ENCODE measurements at places on chromosomes 2 and 18. TPM values are rescaled to one million over a fixed set of nuclear protein-coding genes. Genes with fewer than 3 reads are reported as not detected.

MEP1B gene
- total RNA-seq, result 0.19 TPM

CDKL4 gene
- total RNA-seq, result 4.2 TPM

HEATR5B gene
- 41.6 TPM for total RNA-seq

MSTN gene
- 0.24 TPM for total RNA-seq

DNA sequence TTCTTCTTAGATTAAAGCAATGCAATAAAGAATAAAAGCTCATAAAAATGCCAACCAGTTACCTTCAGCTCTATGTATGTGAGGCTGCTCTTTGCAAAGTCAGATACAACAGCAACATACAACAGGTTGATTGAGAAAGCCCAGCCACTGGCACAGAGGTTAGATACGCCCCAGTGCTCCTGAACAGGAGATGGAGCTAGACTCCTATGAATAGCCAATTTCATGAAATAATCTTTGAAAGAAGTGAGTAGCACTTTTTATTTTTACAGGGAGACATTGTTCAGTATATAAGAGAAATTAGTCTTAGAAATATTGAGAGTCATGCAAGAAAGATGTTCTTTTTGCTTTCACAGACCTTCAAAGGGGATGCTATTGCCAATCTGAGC, 362.4 kb upstream of the MEX3C start:
- DNase-seq, result no peak

DNA sequence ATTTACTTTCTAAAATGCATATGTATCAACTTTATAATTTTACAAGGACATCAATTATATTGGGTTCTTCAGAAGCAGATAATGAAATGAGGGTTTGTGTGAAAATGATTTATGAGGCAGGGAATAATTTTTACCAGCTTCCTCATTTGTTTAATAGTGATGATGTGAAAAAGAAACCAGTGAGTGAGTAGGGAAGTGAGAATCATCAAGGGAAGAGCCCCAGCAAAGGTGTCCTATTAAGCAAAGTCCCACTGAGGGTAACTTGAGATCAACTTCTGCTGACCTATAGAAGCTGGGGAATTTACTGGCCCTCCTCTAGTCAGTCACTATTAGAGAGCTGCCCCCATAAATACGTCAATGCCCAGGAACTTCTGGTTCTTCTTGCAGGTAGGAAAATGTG, 266.8 kb upstream of the LYPD1 start:
- no peak for DNase-seq

DNA sequence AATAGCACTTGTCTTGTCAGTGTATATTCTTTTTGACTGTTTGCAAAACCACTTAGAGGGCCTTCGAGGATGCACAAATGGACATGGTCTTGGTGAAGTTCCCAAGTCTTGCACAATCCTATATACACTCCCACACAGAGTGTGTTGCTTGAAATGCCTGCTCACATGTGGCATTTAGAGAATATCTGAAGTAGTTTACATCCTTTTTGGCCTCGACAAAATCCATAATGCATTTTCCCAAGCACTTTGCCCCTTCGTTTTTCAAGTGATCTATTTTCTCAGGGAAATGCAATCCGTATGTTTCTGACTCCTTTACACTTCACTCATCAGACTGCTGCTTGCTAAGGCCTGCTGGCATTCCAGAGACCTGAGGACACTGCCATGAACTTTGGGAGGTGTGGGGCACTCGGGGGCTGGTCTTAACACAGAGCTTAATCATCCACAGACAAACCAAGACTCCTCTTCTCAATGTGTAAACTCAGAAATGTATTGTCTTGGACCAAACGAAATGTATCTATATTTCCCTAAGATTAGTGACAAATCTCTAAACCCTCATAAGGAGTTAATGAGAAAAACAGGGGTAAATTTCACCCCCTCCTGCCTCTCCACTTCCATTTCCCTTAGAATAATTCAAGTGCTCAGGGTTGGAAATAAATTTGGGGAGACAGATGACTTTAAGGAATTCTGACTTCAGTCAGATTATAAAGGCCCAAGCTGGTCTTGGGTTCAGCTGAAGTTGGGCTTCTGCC, 219.3 kb upstream of the APCDD1 start:
- no peak for DNase-seq

Data from testis (tissue), 5 donors.